A549 treated with dexamethasone at 1 μM for 4 hours (cell line): ENCODE measurements at places on chromosomes 1 and 21. TPM values are rescaled to one million over a fixed set of nuclear protein-coding genes. Genes with fewer than 3 reads are reported as not detected.

The OR10J1 gene
- total RNA-seq: not detected in 5 replicates

The GJA8 gene
- not detected in 5 replicates for total RNA-seq

The CNIH3 gene
- 0.29 to 0.70 TPM (median 0.46 TPM) in 5 replicates for total RNA-seq

The ANKRD65 gene
- 0.05 TPM in 1 of 5 replicates, not detected in the others for total RNA-seq

The OR2W3 gene
- total RNA-seq: not detected in 5 replicates

The IQCC gene
- total RNA-seq: 1.5 to 2.5 TPM (median 1.9 TPM) in 5 replicates

The ITLN1 gene
- not detected in 5 replicates for total RNA-seq
